ENCODE measurements at places on chromosomes 12 and 14.

DNA sequence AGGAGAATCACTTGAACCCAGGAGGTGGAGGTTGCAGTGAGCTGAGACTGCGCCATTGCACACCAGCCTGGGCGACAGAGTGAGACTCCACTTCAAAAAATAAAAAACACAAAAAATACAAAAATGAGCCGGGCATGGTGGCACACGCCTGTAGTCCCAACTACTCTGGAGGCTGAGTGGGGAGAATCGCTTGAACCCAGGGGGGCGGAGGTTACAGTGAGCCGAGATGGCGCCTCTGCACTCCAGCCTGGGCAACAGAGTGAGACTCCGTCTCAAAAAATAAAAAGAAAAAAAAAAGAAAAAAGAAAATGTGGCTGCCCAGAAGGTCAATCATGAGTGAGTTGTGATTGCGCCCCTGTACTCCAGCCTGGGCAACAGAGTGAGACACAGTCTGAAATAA, 9.2 kb downstream of the DNAJC22 start:
- no peak for DNase-seq

- DNase-seq, result no peak
Measured at GRCh38 chr12:124722878-124723277, 140.8 kb downstream of the SCARB1 start.

DNA sequence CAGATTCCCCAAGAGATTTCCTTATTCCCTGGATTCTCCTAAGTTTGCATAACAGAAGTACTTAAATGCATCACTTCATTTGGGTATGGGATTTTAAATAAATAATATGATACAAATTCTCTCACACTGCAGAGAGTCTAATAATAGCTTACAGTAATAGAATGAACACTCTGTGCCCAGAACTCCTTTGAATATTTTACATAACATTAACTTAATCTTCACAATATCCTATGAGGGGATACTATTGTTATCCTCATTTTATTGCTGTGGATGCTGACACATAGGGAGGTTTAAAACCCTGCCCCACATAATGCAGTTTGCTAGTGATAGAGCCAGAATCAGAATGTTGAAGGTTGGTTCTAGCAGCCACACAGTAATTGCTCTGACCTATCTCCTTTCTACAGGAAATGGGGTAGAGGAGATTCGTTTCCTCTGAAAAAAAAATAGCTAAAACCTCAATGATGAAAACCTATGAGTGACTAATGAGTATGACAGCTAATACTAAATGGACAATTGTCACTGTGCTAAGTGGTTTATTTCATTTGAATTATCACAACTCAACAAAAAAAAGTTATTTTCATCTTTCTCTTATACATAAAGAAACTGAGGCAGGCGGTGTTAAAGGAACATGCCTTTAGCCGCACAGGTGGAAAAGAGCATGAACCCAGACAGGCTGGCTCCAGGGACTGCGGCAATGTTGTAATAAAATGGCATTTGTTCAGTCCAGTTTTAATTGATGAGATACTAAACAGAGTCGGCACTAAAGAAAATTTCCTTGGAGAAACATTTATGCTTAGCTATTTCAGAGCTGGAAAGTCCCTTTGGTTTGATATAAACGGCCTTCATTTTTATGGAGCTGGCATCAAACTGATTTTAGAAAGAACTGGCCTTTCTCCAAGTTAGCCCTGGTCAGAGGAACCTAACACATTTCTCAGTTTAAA, 880.9 kb downstream of the NRXN3 start:
- DNase-seq, result no peak

DNA sequence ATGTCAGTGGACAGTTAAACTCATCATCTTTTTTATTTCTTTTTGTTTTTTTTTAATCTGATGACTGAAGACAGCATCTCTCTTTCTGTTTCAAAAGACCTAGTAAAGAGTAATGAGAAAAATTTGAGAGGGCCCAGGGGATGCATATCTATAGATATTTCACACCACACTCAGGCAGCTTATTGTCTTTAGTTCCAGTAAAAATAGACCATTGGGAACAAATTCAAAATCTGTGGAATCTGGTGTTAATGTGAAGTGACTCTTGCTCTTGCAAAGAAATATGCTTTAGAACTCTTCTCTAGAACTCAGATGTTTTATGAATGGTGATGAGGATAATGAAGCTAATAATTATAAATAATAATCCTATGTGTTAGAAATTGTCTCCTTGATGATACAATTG, 214.5 kb upstream of the ATP2B1 start:
- DNase-seq, result no peak

DNA sequence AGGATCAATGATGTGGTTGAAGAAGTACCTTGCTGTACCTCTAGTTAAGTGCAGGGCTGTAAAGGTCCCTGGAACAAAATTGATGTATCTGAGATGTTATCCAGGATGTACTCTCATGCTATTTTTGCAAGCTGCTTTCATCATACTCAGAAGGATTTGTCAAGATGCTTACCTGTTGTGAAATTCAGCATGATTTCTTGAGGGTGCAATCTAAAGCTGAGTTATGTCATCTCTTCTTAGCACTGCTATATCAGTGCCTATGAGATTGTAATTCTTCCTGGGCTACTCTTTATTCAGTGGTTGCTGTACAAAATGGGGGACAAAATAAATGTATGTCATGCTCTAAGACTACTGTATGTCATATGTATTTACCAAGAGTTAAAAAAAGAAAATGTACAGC, 340.7 kb upstream of the LMO3 start:
- DNase-seq, result no peak

DNA sequence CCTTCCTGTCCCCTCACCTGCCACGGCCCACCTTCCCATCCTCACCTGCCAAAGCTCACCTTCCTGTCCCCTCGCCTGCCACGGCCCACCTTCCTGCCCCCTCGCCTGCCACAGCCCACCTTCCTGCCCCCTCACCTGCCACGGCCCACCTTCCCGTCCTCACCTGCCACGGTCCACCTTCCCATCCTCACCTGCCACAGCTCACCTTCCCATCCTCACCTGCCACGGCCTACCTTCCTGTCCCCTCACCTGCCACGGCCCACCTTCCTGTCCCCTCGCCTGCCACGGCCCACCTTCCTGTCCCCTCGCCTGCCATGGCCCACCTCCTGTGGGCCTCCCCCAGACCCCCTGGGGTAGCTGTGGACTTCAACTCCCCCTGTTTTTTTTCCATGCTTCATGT, 48.8 kb upstream of the GPR68 start:
- DNase-seq, result no peak

GRCh38 chr12:52024845-52025230, 18.1 kb downstream of the TAMALIN start:
- no peak for DNase-seq

GRCh38 chr12:68106160-68106559, 53.4 kb downstream of the IFNG start:
- DNase-seq, result no peak

DNA sequence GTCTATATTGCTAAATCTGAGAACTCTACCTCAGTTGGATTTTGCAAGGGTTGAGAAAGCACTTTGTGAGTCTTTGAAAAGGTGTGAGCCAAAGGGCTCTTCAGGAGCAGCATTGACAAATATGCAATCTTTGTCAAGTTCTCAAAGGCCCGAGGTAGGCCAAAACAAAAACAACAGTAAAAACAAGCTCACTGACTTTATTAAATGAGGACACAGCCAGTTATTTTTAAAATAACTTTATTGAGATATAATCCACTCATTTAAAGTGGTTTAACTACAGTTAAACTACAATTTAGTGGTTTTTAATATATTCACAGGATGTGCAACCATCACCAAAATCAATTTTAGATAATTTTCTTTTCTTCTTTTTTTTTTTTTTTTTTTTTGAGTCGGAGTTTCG, 2.0 kb upstream of the CREBL2 start:
- DNase-seq, result no peak

- no peak for DNase-seq
Measured at GRCh38 chr14:78737601-78738000, 567.4 kb downstream of the NRXN3 start.

GRCh38 chr12:99147130-99147529, 500.4 kb upstream of the GARIN6 start:
- DNase-seq, result no peak
